NCI-H526 (cell line): ENCODE measurements at places on chromosomes 5 and 9.

GRCh38 chr5:118646917-118647316, 341.4 kb downstream of the DTWD2 start:
- no peak for DNase-seq

DNA sequence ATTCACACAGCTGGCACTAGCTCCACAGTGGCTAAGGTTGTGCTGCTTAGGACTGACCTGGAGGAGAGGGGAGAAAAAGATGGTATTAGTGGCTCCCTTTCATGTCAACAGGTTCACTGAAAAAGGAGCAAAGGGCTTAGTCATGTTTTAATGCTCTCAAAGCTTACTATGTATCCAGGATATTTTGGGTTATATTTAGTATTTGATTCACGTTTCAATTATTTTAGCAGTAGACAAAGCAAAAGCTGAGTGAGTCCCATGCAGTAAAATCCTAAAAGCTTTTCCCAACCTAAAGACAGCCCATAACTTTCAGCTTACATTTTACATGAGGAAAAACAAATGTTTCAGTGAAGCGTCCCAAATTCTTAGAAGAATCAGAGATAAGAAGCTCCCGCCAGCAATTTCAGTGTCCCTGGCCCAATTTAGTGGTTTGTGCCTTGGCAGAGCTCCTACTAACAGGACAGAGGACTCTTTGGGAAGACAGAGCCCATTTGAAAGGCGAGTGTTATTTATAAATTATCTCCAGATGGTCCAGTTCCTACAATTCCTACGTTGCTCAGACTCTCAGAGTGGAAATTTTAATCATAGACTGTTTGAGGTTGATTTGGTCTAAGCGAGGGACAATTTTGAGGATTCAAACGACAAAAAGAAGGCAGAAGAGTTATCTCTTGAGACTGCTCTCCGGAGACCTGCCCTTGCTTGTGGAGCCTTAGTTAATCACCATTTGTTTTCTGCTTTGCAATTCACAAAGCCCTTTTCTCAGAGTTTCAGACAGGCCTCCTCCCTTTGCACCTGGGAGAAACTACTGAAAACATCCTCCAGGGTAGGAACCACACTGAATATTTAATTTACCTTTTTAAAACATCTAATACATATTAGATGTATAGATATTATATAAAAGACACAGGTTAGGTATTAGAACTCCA, 225.0 kb upstream of the ANKRD55 start:
- no peak for DNase-seq

DNA sequence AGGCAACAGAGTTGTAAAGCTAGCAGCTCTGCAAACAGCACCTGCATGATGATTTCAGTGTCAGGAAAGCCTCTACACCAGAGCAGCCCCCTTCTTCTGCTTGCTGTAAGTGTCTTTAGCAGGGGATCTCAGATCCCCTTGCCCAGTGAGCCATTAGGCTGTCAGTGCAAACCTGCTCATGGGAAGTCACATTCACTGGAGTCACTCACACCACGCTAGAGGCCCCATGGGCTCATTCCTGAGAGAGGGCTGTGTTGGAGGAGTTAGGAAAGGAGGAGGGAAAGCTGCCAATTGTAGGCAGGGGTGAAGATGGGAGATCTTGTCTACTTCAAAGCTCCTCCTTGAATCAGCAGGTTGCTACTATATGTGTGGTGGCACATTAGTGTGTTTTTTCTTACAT, 275.2 kb downstream of the SMARCA2 start:
- no peak for DNase-seq

GRCh38 chr9:129568560-129569501, 52.1 kb downstream of the C9orf50 start:
- no peak for DNase-seq

DNA sequence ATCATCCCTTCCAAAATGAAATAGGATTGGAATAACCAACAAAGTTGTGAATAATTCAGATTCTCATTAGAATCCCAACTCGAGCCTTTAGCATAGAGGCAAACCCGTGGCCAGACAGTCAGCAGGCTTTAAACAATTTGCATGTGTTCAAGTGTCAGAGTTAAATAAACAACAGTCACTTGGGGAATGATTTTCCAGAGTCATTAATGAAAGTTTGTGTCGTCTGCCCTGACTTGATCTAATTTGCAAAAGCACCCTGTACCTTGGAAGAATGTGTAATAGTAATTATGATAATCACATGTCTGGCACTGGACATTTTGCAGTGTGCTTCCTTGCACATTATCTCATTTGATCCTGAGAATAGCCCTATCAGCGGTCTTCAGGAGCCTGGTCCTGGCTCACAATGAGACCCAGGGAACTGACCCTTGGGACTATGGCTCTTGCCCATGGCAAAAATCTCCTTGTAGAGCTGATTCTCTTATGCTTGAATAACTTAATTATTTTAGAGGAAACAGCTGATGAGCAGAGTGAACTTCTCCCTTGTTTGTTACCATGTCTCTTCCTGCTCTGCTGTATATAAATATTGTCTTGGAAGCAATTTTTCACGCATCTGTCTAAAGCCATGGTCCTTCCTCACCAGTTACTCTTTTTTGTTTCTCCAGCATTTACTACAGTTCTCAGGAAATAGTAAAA, 272.7 kb downstream of the NR3C1 start:
- DNase-seq, result peak; percentile 56
